ENCODE measurements at places on chromosomes 1 and 21.
A peak's percentile ranks its signal among the peaks of the same experiment; 100 is the strongest.

- DNase-seq, result peak; percentile 4
Observed at GRCh38 chr21:45827302-45827692, 154.3 kb upstream of the COL6A1 start.

GRCh38 chr1:237786066-237786719, 104.5 kb downstream of the ZP4 start:
- no peak for DNase-seq

GRCh38 chr1:193060938-193061337, 1.5 kb downstream of the RO60 start:
- DNase-seq, result no peak

DNA sequence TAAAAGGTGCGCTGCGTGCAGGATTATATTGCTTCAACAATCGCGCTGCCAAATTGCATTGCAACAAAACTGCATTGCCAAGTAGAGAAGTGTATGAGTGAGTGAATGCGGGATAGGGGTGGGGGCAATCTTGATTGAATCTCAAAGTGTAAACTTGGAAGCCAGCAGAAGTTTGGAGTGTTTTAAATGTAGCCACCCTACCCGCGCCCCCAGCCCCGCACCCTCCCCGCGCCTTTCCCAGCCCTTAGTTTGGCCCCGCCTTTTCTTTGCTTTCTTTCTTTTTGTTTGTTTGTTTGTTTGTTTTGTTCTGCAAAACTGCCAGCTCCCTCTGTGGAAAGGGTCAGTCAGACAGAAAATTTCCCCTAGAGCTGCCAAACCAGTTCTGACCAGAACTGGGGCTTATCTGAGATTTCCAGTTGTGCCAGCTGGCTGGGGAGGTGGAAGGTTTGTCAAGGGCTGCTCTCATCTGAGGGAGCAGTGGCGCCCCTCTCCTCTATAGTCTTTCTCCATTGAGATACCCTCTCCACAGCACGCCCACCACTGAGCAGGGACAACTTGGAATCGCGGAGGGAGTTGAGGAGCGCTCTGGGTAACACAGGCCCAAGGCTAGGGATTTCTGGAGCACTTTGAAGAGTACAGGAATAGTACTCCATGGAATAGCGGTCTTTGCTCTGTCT, 666 bp upstream of the BEND5 start:
- DNase-seq, result no peak

GRCh38 chr1:109298666-109299557, 7.9 kb downstream of the MYBPHL start:
- no peak for DNase-seq

GRCh38 chr1:223531742-223532341, 133.7 kb downstream of the CAPN8 start:
- peak; percentile 16 for DNase-seq

DNA sequence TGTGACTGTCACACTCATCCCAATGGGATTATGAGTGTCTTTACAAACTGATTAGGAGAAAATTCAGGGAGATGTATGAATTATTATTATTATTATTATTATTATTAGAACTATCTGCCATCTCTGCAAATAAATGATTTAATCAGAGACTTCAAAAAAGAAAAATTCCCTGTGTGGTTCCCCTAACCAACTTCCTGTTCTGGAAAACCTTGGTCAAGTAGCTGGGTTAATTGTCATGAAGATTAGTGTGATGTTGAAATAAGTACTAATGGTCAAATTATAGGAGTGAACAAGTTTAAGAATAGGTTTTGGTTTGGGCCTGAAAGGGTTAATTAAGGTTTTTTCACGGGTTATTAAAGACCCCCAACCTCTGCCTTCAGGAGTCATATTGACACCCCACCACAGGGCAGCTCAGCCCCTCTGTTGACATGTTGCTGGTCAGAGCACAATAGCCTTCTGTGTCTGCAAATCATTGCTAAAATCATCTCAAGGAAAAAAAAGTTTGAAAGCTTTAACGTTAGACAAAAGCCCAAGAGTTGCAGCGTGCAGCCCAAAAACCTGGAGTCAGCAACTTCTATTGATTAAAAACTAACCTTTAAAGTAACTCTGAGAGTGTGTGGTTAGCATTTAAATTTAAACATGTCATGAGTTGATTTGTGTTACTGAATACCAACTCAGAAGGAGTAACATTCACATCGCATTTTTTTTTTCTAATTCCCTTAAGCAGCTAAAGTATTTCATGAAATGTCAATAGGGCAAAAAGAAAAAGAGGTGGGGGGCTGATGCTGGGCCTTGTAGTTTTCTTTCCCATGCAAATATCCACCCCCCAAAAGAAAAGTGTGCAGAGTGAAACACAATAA, 272.5 kb downstream of the TM2D1 start:
- no peak for DNase-seq

- no peak for DNase-seq
Observed at GRCh38 chr21:45766501-45766900, 123.0 kb downstream of the PCBP3 start.

GRCh38 chr21:36483095-36483494, 3.2 kb upstream of the CLDN14 start:
- DNase-seq, result no peak

- no peak for DNase-seq
Observed at GRCh38 chr21:28867401-28867800, 125.3 kb downstream of the LTN1 start.

DNA sequence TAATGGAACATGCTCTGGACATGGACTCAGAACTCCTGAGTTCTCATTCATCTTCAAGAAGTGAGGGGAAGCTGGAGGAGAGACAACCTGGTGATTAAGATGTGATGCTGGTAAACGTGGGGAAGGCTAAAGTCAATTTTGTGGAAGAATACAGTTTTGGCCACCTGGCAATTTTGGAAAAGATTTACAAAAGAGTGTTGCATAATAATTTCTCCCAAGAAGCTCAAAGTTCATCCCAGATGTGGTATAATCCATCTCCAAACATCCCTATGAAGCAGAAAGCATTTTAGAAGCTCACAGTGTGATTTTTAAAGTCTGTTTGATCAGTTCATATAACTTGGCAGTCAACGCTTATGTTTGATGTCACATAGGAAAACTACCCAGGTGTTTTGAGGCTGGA, 208.7 kb downstream of the LMX1A start:
- no peak for DNase-seq

DNA sequence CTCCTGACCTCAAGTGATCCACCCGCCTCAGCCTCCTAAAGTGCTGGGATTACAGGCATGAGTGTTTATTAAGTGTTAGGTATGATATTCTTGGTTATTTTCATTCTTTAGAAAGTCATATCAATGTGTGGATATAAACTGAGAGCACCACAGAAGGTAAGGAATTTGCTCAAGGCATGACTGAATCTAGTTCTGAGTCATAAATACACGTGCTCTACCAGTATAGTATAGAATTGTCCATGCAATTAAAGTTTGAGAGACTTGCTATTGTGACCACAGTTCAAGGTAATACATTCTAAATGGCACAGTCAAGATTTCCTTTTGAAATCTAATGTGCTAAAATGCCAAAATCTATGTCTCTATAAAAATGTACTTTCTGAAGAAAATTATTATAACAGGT, 401.1 kb upstream of the CHRM3 start:
- DNase-seq, result no peak

- DNase-seq, result no peak
Observed at GRCh38 chr1:27931759-27932158, 3.0 kb upstream of the SMPDL3B start.

DNA sequence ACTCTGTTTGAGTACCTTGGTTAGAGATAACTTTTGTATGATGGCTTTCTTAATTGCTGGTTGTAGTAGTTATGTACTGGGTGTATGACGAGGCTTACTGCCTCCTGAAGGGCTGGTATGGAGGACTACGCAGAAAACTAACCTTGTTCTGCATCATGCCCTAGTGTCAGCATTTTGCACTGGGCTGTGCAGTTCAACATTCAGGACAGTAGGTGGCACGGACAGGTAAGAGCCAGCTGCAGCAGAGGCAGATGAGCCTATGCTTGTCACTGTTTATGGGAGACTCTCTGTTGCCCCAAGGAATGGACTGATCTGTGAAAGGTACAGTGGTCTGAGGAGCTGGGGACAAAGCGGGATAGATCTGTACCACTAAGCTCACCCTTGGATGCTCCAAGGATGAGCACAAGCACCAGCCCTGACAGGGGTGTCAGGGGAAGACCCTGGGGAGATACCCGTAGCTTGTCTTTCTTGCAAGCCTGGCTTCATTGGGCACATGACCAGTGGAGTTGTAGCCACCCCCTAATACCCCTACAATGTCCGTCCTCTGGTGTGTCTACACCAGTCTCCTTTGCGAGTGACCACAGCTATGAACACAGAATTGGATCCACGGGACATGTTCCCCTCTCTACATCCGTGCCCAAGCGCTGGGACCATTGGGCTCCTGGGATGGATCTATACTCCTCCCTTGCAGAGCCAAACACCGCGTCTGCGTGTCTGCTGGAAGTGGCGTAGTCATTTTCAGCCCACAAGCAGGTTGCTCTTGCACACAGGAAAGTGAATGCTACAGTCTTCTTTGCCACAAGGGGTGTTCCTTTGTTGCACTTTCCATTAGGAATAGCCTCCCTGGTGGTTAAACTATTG, 51.1 kb upstream of the CFHR3 start:
- peak; percentile 31 for DNase-seq

DNA sequence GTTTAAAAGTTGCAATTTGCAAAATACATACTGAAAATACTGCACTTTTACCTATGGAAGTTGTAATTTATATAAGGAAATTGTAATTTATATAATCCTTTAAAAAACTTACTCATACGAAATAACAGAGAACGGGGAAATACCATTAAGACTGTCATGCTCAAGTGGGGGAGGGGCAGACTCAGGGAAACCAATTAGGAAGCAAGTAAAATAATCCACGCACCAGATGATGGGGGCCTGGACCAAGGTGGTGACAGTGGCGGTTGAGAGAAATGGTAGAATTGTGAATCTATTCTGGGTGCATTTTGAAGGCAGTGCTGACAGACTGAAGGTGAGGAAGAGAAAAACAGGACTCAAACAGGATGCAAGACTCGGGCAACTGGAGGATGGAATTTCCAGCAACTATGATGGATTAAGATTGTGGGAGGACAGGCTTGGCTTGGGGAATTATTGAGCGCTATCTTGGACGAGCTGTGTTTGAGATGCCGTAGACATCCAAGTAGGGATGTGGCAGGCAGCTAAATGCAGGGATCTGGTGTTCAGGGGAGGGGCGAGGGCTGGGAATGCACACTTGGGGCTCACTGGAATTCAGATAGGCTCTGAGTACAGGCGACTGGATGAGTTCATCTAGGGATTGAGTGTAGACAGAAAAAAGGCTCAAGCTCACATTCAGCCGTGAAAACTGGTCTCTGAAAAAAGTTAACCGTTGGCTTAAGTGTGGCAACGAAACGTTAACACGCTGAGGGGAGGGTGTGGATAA, 977 bp downstream of the LCA5L start:
- no peak for DNase-seq

DNA sequence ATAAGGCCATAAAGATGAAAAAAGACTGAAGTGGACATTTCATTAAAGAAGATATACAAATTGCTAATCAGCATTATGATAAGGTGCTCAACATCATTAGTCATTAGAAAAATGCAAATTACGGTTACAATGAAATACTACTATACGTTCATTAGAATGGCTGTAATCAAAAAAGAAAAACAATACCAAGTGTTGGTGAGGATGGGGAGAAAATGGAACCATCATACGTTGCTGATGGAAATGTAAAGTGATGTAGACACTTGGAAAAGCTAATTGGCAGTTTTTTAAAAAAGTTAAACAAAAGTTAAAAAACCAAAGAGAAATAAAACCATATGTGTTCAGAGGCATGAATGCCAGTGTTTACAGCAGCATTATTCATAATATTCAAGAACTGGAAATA, 8.6 kb upstream of the SOD1 start:
- DNase-seq, result no peak

- no peak for DNase-seq
Observed at GRCh38 chr1:88378560-88378959, 305.5 kb upstream of the PKN2 start.

GRCh38 chr1:28078262-28078661, 10.1 kb downstream of the EYA3 start:
- no peak for DNase-seq

- no peak for DNase-seq
Observed at GRCh38 chr1:170075186-170075585, 691 bp upstream of the KIFAP3 start.

DNA sequence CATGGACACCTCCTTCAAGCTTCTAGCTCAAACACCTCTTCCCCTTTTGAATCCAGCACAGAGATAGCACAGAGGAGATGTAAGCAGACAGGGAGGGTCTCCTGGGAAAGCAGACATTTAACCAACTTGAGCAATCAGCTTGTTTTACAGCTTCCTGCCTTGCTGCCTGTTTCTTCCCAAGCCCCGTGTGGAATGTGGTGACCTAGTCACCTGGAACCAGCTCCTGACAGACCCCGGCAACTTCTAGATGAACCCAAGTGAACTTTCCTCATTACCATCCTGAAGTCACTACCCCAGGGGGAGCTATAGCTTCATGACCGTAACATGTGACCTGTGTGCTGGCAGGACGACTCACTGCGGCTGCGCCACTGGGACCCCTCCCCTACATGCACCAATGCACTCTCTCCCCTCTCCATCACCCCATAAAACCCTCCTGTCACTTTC, 24.1 kb upstream of the TTF2 start:
- DNase-seq, result no peak

DNA sequence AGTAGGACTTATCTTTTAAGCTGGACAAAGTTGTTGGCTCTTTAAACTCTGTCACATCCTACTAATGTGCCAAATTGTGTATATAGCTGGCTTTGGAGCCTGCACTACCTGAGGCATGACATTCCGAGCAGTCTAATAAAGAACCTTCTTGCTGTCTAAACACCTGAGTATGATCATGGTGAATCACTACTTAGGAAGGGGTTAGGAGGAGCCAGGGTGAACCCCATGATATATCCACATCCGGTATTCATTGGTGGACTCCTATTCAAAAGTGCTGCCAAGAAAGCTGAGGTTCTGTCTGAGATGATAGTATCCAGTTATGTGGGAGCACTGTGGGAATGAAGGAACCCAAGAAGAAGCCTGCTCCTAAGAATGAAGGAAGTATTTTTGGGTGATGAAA, 27.1 kb downstream of the CRNN start:
- no peak for DNase-seq

DNA sequence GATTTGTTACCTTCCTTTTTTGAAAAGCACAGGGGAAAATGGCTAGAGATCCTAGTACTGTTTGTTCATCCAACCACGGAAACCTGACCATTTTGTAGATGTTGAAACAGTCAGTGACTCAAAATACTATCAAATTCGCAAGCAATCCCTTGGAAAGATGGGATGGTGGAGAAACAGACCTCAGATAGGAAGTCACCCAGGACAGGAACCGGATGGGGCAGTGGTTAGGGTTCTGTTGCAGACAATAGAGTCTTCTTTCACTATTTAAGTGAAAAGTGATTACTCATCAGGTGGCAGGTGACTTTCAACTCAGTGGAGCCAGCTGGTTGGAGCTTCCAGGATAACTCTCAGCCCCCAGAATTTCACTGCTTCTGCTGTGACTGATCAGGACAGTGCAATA, 17.0 kb downstream of the LHX4 start:
- DNase-seq, result no peak

- DNase-seq, result no peak
Observed at GRCh38 chr1:234231061-234231892, 142.0 kb upstream of the COA6 start.

GRCh38 chr1:97046765-97047420, 325.3 kb downstream of the PTBP2 start:
- DNase-seq, result no peak

Measured in activated T-helper 2 cell treated with anti-CD3 and anti-CD28 coated beads, Interferon-gamma antibody, Interleukin-2, Interleukin-4, amounts not matched to agents 10 μg/mL and 5 μg/mL and 100 μg/mL, durations not matched to agents 14 hours and 24 hours and 36 hours (primary cell).